NCI-H446 (cell line): ENCODE measurements at places on chromosomes 16 and 17.

DNA sequence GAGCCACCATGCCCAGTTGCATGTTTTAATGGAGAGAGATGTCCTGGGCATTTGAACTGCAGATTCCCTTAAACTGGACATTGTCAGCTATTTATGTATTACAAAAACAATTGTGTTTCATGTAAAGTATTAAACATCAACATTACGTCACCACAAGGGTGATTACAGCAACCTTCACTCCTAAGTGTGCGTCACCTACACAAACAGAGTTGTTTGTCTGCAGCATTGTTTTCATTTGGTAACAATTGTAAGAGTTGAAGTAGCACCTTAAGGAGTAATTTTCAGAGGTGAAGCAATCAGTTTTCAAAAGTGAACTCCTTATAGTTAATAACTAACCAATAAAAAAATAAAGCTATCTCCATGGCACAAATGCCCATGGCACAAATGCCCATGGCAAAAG, 271.4 kb downstream of the IRX3 start:
- no peak for DNase-seq

- no peak for DNase-seq
Observed at GRCh38 chr16:17629936-17630335, 159.2 kb upstream of the XYLT1 start.

DNA sequence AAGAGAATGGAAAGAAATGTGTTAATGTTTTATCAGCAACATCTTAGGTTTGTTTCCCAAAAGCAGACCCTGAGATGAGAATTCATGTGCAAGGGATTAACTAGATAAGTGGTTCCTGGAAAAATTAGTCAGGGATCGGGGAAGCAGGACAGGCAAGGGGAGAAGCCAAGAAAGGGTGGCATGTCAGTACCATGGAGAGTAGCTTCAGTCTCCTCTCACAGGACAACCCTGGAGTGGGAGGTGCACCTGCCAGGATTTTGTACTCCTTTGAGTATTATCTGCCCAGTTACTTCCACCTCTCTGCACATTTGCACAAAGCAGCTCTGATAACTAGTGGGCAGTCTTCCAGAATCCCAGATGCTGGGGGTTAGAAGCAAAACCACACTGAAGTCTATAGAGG, 117.0 kb downstream of the RGS9 start:
- no peak for DNase-seq

DNA sequence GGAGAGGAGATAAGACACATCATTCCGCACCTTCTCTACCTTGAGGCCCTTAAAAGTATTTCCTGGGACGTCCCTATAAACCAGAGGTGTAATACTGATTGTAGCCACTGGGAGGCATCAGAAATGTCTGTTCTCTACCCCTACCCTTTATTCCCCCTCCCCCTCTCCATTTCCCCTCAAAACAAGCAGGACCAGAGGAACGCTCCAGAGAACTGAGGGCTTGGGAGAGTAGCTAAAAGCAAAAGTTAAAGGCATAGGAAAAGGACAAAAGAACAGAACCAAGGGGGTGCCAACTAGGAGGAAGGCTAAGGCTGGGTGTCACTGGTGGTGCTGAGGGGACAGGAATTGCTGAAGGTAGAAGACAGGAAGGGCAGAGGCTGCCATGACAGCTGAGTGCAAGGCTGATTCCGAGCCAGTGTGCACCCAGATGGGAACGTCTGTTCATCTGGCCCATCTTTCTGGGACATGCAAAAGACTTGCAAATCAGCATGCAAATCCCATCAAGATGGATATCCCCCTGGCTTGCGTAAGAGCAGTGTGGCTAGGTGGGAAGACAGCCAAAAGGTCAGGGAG, 6.7 kb downstream of the CAMTA2 start:
- peak; percentile 41 for DNase-seq

DNA sequence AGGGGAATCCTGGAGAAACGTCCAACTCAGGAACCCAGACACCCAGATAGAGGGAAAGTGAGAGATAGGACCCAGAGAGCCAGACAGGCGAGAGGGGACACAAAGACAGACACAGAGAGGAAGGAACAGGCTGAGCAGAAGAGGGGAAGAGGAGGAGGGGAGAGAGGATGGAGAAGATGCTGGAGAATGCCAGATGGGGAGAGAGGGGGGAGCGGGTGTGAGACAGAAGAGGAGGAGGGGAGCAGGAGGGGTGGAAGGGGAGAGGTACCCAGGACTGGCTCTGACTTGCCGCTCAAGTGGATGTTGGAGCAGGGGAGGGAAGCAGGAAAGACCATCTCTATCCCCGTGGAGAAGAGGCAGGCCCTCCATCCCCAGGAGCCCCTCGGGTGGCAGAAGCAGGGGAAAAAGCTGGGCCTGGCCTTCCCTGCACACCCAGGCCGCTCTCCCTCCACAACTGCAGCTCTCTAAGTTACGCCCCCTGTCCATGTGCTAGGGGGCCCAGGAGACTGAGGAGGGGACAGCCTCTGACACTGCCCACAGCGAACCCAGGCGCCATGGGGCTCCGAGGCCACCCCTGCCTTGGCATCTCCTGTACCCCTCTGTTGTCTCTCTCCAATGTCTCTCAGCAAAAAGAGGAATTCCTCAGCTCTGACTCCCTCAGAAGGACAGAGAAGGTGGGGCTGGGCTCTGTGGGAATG, 4.8 kb downstream of the PPP1R9B start:
- DNase-seq: no peak
